ENCODE measurements at places on chromosomes 7 and 10. TPM values are rescaled to one million over a fixed set of nuclear protein-coding genes. Genes with fewer than 3 reads are reported as not detected.

The WEE2 gene
- total RNA-seq, result not detected

The CPED1 gene
- total RNA-seq, result 26.2 TPM

The RGR gene
- total RNA-seq, result 1.7 TPM

The KLF14 gene
- not detected for total RNA-seq

The ZNF282 gene
- total RNA-seq, result 11.1 TPM

The COL13A1 gene
- 0.89 TPM for total RNA-seq

The PNLIPRP3 gene
- total RNA-seq, result not detected

The CDH23 gene
- 3.7 TPM for total RNA-seq

The ZEB1 gene
- 83.7 TPM for total RNA-seq

The PRPS1L1 gene
- total RNA-seq, result not detected

The WNT16 gene
- not detected for total RNA-seq

The LRRC18 gene
- not detected for total RNA-seq

The DNAJC12 gene
- 5.4 TPM for total RNA-seq

The H2BK1 gene
- total RNA-seq, result not detected

The SPDYE8 gene
- not detected for total RNA-seq

DNA sequence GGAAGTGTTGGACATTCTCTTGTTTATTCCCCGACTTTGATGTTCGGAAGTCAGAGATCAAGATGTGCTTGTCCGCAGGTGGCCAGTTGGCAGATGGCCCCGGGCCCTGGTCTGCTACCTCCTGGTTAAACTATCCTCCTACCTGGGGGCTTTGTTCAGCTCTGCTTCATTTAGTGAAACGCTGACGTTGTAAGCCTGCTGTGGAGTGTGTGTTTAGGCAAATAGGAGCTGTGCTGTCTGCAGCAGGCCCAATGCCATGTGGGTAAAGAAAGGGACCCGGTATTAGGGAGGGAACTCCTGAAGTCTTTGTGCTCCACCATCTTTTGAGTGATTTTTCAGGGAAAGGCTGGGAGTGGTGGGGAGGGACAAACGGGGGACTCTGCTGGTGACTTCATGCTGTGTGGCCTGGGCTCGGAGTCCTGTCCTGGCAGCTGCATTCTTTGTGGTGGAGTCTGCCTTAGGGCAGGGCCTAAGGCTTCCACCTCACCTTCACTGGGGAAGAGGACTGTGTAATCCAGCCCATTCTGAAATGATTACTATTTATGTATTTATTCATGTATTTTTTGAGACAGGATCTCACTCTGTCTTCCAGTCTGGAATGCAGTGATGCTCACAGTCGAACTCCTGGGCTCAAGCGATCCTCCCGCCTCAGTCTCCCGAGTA is 171.1 kb upstream of the KLF6 start:
- DNase-seq, result no peak

GRCh38 chr7:113084496-113085172 is 2.0 kb downstream of the GPR85 start:
- no peak for DNase-seq

- DNase-seq, result peak; percentile 70
These were observed 72.8 kb upstream of the FAM20C start for GRCh38 chr7:119392-120163.

DNA sequence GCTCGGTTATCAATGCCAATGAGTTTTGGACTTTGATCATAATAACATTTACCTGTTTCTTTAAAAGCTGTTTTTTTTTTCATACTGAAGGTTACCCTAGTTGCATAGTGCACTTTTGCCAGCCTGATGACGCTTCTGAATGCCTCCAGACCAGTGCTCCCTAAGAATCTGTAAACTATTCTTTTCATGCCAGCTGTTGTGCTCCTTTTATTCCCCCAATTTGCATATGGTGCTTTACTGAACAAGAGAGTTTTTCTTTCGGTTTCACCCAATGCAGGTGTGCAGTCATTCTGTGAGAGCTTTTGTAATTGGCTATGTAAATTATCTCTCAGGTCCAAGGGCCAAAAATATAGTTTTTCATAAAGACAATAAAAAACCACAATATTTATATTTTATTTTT is 48.1 kb upstream of the GLCCI1 start:
- DNase-seq, result no peak

DNA sequence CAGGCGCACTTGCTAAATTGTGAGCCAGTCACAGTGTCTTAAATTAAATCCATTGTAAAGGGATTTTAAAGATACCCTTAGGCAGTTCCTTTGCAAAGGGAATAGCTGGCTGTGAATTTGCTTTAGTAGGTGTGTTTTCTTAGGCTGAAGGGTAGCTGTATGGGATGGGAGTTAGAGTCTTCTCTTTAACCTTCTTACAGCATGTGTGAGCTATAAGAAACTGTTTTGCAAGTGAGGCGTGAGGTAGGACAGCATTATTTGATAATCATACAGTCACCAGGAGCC is 5.2 kb downstream of the EEPD1 start:
- no peak for DNase-seq

- DNase-seq, result no peak
These were observed 104.3 kb downstream of the AHR start for GRCh38 chr7:17402628-17403278.

GRCh38 chr10:125985557-125986240 is 89.3 kb downstream of the FANK1 start:
- no peak for DNase-seq

DNA sequence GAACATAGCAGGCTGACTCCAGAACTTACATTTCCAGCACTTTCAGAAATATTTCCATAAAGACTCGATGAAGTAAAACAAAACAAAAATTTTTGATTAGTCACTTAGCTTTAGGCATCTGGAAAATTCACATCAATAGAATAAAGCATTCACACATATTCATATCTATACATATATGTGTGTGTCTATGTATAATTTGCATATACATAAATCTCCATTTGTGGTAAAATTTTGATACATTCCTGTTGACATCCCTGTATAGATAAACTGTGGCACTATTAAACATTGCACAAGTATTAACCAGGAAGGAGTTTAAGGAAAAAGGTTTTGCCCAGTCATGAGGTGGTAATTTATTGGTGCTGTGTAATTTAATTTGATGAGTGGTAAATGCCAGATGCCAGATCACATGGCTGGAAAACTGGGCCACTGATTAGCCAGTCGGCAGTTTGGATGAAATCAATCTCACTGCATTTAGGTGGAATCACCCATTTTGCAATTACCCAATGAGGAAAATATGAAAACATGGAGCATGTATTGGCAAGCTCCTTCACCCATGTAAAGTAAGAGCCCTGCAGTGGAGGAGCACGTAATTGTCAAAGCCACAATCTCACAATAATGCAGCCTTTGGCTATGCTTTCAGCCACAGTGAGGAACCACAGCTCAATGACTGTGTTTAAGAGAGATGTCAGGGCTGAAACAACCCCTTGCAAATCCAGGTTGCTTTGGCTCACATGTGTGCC is 294.6 kb downstream of the RNLS start:
- DNase-seq, result no peak

DNA sequence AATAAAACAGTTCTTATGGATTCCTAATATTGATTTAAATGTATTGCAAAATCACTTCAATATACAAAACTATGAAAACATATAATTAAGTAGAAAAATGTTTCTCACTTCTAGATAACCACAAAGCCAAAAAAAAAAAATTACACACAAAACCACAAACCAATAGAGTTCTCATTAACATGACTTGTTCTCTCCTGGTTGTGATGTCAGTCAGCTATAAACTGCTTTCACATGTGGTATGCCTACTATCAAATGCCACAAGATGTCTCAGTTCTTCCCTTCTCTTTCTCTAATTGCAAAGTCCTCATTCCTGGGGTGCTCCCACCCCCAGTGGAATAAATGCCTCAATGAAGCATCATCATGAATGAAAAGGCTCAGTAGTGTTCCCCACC is 16.6 kb downstream of the GNAI1 start:
- no peak for DNase-seq

DNA sequence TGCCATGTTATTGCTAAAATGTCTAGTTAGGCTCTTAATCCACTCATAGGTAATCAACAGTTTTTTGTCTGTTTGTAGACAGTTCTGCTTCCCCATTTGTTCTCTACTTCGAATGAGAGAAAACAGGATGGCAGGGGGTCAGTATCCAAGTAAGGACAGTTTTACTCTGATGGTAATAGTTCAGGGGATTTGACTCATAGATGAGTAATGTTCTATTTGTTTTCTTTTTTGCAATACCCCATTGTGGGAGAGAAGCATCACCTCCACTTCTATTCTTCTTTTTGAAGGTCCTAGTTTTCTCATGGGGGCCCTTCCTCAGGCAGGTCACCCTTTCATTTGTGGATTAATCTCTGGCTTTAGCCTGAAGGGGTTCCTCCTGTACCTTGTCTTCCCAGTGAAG is 13.9 kb downstream of the PCLO start:
- DNase-seq, result no peak

DNA sequence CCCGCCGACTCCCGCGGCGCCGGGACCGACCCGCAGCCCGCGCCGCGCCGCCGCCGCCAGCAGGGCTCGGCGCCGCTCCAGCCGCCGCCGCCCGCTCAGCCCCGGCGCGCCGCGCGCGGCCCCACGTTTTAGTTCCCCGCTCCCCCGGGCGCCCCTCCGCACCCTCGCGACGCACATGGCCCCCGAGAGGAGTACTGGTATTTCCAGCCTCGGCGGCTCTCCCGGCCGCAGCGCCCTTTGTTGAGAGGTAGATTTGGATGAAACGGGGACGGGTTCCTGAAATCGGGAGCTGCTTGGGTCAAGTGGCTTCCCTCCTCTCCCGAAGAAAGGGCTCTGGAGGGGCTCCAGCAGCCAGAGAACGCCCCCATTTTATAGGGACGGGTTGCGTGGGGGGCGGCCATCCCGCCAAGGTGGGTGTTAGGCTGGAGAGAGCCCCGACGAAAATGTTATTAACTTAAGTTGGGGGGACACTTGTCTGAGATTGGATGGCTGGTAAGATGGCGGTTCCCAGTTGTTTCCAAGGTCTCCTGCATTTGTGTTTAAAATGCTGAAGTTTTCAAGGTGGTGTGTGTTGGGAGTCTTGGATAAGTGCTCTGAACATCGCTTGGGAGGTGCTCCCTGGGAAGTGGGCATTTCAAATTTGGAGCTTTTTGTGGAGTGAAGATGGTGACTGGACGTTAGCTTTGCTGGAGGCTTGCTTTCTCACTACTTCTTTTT is 1.2 kb downstream of the BMI1 start:
- peak; percentile 55 for DNase-seq

GRCh38 chr7:58086871-58087535 is 637.0 kb downstream of the ZNF716 start:
- no peak for DNase-seq

DNA sequence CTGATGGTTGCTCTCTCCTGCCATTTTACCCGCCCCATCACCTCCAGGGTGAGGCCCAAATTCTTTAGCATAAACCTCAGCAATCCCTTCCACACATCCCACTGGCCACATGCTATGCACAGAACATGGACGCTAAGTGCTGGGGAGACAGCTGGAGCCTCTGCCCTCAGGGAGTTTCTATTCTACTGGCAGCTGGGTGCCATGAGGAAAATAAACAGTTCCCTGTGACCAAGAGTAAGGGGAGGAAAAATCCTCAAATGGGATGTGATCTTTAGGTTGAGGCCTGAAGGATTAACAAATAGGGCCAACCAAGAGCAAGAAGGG is 1.2 kb downstream of the PARP12 start:
- no peak for DNase-seq

DNA sequence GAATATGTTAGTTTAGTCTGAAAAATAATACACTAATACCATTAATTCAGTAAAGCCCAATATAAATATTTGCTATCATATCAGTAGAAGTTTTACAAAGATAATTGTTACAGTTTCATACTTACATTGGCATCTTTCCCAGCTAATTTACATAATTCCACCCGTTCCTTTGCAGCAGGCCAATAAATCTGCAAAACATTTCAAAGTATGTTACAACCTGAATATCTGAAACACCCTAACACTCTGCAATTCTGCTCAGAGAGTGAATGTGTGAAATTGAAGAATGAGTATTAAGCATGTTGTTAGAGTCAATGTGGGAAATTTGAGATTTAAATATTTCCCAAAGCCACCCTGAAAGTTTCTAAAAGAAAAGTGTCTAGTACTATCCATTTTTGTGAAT is 105.5 kb downstream of the SEMA3D start:
- DNase-seq, result no peak

DNA sequence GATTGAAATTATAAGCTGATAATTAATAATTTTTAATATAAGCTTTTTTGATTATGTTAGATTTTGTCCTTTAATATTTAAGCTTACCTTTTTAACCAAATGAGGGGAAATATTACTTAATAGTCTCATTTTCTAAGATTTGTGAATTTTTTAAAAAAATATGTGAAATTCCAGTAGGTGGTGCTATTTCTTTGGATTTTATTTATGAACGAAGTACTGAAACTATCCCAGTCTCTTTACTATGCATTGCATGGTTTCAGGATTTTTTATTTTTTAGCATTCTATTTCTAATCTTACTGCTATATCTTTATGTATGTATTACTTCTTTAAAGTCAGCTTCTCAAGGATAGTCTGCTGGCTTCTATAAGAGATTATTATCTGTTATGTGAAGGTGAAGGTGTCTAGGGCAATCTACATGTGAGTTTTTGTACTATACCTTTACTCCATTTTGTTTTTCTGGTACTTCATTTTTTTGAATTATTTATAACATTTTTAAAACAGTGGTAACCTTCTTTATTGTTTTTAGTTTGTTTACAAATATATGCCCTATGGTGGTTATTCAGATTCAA is 78.3 kb downstream of the ATRNL1 start:
- no peak for DNase-seq

- no peak for DNase-seq
These were observed 113.6 kb downstream of the LSMEM1 start for GRCh38 chr7:112594397-112594796.

- DNase-seq, result no peak
These were observed 299.9 kb downstream of the ABCA13 start for GRCh38 chr7:48471196-48471595.

DNA sequence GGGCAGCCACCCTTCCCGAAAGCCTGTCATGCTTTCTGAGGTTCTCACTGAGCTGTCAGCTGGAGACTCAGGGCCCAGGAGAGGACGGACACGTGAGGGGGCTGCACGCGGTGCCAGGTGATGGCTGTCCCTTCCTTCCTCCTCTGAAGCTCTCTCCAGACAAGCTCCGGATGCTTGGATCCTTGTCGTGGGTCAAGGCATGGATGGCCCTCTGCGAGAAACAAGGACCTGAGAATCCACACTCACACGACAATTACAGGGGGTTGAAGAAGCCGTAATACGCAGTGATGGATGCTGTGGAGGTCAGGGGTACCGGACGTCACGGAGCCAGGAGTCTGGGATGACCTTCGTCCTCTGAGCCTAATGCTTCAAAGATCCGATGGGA is 170.3 kb downstream of the USP6NL start:
- DNase-seq, result no peak

DNA sequence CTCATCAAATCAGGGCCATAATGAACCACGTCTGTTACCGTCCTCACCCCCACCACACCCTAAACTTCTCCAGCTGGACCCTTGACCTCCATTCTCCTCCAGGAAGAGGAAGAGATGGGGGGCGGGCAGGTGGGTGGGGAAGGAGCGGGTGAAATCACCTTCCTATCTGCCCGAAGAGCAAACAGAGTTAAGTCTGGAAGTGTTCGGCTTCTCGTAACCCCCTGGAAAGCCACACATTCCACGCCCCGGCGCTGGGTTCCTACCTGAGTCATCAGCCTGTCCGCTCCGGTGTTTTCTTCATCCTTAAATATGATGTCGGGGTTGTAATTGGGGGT is 736 bp downstream of the SHH start:
- no peak for DNase-seq
